ENCODE measurements at places on chromosomes 12 and 14.

GRCh38 chr12:34607520-34608195 lies 585.4 kb downstream of the ALG10 start:
- no peak for DNase-seq

DNA sequence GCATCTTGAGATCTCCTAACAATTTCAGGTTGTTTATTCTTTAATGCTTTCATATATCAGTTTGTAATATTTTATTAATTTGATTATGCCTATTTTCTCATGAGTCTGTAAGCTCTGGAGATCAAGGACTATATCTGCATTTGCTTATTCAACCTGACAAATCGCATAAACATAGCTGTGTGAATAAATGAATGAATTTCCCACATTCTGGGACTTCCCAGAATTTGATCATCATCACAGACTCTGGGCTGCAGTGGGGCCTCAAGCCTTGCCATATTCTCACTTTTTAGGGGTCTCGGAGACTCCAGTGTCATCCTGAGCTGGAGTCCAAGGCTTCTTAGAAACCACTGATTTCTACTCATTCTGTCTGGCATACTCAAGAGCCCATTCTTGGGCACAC lies 180.5 kb downstream of the DAD1 start:
- DNase-seq: no peak

DNA sequence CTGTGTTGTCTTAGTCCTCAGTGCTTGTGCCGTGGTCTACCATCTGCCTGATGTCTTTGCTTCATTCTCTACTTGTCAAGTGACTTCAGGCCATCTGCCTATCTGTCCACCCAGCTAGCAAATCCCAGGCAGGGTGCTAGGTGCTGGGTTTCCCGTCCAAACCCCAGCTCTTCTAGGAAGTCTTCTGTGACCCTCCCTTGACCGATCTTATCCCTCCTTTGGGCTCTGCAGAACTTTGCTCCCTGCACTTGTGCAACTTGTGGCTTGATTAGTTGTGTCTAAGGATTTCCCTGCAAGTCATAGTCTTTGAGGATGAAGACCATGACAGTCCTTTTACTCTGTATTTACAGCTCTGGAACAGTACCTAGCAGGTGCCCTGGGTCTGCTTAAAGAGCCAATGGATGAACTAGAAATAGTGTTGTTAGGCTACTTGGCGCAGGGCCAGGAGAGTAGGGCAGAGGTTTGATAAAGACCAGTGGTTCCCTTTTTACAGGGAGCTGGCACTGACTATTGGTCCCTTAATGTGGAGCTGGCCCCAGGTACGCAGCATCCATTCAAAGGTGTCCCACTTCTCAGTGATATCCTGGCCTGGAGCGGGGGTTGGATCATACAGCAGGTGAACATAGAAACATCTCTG lies 60.1 kb downstream of the ADCK1 start:
- DNase-seq: no peak

GRCh38 chr14:61963926-61964325 lies 201.7 kb downstream of the SNAPC1 start:
- DNase-seq: no peak

- no peak for DNase-seq
Measured at GRCh38 chr12:22287776-22288621, 46.5 kb downstream of the ST8SIA1 start.

- no peak for DNase-seq
Measured at GRCh38 chr12:41942354-41942753, 202.3 kb downstream of the GXYLT1 start.

DNA sequence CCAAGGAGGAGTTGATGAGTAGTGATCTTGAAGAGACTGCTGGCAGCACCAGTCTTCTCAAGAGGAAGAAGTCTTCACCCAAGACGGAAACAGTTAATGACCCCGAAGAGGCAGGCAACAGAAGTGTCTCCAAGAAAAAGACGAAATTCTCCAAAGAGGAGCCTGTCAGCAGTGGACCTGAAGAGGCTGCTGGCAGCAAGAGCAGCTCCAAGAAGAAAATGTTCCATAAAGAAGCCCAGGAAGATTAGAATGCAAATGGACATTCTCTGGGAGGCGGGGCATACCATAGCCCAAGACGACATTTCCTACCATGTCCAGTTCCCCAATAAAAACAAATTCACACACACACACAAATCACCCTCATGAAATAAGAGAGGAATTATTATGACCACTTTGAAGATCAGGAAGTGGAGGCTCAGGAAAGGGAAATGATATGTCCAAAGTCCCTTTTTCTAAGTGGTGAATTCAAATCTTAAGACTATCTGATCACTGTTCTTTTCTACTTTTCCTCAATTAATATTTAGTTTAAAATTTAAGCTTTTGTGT lies 131.8 kb downstream of the PAWR start:
- no peak for DNase-seq

DNA sequence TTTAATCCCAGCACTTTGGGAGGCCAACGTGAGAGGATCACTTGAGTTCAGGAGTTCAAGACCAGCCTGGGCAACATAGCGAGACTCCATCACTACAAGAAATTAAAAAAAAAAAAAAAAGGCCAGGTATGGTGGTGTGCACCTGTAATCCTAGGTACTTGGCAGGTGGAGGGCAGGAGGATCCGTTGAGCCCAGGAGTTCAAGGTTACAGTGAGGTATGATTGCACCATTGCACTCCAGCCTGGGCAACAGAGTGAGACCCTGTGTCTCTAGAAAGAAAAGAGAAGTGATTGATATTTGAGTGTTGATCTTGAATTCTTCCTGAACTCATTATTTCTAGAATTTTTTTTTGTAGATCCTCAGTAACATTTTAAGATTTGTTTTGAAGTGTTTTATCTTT lies 59.4 kb downstream of the ADIPOR2 start:
- no peak for DNase-seq

- no peak for DNase-seq
Measured at GRCh38 chr12:122852336-122853275, 17.3 kb downstream of the HIP1R start.

DNA sequence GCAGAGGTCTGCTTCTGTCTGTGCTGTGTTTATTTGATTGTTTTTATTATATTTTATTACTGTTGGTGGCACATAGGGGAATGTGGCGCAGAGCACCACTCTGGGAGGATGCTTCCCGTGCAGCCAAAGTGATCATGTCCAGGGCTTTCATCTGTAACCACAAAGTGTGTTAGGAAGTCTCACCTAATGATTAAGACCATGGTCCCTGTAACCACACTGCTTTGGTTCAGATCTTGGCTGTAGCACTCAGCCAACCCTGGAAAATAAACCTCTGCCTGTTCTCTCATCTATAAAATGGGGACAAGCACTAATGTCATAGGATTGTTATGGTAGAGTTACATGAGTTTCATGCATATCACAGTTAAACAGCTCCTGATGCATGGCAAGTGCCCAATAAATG lies 1.9 kb downstream of the RESF1 start:
- no peak for DNase-seq

- DNase-seq: no peak
Measured at GRCh38 chr12:130960058-130960457, 6.4 kb downstream of the ADGRD1 start.

DNA sequence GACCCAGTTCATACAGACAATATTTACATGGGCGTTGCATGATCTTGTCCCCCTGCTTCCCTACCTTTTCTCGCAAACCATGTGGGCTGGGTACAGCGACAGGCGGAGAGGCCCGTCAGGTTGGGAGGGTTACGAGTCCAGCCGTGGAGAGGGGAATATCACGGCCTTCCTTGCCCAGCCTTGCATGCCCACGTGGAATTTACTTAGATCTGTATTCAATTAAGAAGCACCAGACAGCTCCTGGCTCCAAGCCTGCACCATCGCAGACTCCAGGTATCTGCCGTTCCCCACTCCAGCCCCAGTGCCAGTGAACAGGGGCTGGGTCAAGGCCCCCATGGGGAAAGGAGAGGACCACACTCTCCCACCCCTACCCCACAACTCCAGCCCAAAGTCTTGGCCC lies 29.8 kb downstream of the BCL11B start:
- no peak for DNase-seq

DNA sequence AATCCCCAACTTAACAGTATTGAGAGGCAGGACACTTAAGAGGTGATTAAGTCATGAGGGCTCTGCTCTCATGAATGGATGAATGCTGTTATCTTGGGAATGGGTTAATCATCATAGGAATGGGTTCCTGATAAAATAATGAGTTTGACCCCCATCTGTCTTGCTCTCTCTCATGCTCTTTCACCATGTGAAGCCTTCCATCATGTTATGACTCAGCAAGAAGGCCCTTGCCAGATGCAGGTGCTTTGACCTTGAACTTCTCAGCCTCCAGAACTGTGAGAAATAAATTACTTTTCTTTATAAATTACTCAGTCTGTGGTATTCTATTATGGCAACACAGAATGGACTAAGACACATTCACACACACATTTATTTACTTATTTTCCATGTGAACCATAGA lies 89.0 kb upstream of the PPM1H start:
- no peak for DNase-seq

GRCh38 chr14:69701291-69701690 lies 65.7 kb upstream of the SRSF5 start:
- DNase-seq: no peak

- no peak for DNase-seq
Measured at GRCh38 chr12:32558903-32559302, 120.2 kb upstream of the DNM1L start.
